NCI-H2081 treated with DMSO at 0.1 percent for 48 hours (cell line): ENCODE measurements at places on chromosomes 3 and 15.

DNA sequence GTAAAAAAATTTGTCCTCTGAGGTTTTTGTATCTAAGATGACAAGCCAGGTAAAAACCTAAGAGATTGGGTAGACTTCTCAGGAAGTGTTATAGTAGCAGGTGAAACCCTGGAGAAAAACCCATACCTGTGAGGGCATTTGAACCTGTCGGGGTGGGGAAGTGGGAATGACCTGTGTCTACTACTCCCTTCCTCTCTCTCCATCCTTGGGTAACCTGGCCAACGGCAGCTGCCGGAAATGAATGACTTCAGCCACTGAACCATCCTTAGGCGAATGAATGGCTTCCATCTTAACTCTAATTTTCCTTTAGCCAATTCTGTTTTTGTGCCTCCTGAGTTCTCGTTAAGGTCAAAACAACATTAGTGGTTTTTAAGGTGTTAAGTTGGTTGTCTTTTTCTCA lies 16.8 kb downstream of the GPR15 start:
- DNase-seq: no peak

GRCh38 chr15:99366013-99366412 lies 114.7 kb downstream of the LRRC28 start:
- DNase-seq: no peak

DNA sequence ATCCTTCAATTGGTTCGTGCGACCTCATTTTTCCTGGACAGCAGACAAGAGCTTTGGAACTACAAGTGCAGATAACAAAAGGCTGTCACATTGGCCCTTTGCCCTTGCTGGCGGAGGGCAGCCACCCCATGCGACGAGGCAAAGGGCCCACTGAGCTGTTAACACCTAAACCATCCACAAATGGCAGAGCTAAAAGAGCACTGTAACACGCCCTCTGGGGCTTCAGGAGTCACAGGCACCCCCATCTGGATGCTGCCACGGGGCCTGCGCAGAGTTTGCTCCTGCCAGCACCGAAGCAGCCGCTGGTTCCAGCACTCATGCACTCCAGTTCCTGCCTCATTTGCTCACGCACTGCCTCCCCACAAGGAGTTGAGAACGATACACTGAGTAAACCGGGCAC lies 524.9 kb downstream of the ZNF385D start:
- no peak for DNase-seq

DNA sequence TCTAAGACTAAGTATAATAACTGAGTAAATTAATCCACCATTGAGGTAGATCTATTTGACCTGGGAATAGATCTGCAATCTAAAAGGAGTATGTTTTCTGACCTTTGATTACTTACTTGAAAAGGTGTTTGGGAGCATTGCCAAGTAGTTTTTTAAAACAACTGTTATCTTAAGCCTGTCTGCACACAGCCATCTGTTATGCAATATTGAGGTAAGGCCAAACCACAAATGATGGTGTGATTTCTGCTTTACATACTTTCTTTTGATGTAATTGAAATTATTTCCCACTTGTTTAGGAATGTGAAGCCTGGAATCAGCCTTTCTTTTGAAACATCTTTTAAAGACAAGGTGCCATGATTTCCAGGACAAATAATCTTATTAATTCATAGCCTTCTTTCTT lies 274.0 kb downstream of the BBX start:
- DNase-seq: no peak

DNA sequence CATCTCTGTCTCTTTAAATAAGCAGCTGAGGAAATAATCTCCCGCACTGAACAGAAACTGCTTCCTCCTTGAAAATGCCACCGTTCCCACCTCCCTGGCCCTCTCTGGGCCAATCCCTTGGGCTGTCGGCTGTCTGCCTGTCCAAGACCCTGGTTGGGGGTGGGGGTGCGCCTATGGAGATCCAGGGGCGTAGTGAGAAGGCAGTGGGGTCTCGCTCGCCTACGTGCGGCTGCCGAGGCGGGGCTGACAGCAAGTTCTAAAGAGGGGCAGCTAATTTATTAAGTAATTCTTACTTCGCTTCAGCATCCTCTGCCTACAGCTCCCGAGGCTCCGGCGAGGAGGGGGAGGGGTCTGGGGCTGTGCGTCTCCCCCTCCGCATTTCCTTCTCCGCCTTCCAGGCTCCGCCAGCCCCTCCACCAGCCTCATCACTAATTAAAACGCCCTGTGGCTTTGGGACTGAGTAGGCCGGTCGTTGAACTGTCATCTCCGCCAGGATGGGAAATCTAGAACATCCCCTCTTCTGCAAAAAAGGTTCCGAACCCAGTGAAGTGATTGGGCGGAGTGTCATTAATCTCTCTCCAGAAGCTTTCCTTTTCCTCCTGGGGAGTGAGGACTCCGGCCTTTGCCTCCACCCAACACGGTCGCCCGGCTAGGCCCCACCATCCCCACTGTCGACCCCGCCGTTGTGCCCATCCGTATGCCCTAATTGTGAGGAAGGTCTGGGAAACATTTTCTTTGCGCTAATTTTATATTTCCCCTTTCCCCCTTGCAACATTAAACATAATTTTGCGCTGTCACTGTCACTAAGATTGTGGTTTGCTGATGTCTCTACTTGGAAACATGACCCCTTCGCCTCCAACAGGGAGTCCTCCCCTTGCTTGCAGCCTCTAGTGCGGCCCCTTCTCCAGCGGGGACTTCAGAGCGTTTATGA lies 16.9 kb downstream of the NR2F2 start:
- no peak for DNase-seq

- DNase-seq: no peak
Measured at GRCh38 chr3:98964784-98965183, 63.3 kb upstream of the DCBLD2 start.

DNA sequence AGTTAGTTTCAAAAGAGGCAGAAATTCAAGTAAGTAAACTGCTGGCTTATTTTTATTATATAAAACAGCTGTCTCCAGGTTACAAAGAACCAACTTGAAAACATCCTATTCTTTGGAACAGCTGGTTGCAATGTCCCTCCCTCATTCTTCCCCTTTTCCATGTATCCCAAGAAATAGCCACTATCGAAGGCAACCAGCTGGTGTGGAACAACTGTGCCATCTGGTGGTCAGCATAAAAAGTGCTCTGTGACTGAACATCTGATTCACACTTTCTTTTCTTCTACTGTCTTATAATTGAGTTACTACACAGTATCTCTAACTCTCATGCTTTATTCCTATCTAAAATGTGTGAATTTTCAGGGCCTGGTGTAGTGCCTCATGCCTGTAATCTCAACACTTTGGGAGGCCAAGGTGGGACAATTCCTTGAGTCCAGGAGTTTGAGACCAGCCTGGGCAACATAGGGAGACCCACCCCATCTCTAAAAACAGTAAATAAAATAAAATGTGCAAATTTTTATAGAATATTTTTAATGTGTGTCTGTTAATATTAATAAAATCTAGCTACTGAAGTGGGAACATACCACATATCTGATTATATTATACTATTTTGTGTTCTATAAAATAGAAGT lies 9.6 kb downstream of the OSBPL11 start:
- DNase-seq: peak; percentile 39

- no peak for DNase-seq
Measured at GRCh38 chr3:88267-88666, 108.3 kb upstream of the CHL1 start.

DNA sequence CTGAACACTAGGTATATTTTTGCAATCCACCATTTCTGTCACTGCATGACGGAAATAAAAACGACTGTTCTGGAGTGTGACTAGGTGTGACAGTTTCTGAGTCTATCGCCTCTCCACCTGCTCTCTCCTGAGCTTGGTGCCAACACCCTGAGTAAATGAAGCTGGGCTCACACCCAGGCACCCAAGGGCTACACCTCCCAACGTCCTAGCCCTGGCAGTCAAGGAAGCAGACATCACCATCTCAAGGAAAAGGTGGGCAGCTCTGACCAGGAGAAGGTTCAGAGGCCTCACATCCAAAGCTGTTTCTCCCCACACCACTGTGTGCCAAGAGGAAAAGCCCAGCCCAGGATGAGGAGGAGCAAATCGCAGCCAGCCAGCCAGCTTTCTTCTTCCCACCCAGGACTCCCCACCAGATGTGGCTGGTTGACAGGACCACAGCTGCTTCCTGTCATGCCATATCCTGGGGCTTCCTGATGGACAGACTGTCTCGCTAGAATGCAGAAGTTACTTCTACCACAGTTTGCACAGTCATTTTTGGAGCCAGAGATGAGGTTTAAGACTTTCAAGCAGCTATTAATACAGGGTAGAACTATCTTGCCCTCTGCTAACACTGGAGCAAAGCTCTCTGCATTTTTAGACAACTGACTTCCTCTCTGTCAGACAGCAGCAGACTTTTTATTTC lies 3.3 kb downstream of the SCAMP2 start:
- DNase-seq: no peak

GRCh38 chr15:93835344-93835743 lies 396.0 kb upstream of the MCTP2 start:
- no peak for DNase-seq

- no peak for DNase-seq
Measured at GRCh38 chr3:22951910-22952309, 251.2 kb upstream of the UBE2E2 start.

- DNase-seq: no peak
Measured at GRCh38 chr3:122188737-122189136, 5.3 kb downstream of the CASR start.
